ELF-1 (cell line): ENCODE measurements at places on chromosomes 6 and 20.
A peak's percentile ranks its signal among the peaks of the same experiment; 100 is the strongest.

DNA sequence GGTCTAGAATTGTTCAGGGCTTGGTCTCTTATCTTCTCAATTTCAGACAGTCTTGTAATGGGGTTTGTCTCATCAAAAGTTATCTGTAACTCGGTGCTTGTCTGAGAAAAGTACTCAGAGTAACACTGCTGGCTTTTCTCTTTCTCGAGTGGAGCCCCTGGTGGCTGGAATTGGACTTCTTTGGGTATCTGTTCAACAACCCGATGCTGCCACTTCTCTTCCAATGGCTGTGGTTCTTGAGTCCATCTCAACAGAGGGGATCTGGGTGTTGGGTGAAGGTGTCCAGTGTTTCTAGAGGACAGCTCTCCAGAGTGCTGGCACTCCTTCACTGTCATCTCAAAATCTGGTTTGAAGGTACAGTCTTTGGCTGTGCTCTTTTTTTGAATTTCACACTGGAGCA, 24.6 kb downstream of the DST start:
- DNase-seq: peak; percentile 14

DNA sequence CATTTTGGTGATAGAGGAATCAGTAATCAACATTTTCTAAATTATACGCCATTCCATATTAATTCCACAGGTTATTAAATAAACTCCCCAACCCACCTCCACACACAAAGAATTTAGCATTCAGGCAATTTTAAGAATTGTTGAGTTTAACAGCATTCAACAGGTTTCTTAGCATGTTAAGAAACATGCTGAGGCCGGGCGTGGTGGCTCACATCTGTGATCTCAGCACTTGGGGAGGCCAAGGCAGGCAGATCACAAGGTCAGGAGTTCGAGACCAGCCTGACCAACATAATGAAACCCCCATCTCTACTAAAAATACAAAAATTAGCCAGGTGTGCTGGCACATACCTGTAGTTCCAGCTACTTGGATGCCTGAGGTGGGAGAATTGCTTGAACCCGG, 64.0 kb upstream of the PHACTR2 start:
- no peak for DNase-seq

DNA sequence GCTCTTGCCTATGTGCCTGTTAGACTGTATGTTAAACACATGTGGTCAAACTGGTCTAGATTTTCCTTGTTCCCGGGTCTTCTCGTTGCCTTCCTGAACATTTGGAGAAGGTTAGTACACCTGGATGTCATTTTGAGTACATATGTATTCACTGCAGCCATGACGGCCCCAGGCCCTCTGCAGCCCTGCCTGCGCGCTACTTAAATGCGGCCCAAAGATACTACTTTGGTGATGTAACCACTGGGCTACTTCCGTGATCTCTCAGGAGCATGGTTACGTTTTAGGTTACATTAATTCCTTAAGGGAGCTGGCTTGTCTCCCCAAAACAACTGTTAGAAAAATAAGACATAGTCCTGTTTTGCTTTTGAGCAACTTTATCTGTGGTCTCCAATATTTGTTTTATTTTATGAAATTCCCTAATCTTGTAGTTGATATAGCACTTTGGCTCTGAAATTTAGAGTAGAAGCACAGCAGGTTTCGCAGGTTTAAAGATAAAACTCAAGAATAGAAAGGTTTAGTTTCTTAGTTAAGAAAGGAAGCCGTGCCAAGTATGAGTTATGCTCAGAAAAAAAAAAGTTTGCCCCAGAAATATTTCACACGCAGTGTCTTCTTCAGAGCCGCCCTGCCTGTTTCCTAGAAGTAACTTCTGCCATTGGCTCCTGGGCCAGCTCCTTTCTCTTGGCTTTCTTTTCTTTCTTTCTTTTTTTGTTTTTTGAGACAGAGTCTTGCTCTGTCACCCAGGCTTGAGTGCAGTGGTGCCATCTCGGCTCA, 38.1 kb downstream of the TIAM2 start:
- no peak for DNase-seq

DNA sequence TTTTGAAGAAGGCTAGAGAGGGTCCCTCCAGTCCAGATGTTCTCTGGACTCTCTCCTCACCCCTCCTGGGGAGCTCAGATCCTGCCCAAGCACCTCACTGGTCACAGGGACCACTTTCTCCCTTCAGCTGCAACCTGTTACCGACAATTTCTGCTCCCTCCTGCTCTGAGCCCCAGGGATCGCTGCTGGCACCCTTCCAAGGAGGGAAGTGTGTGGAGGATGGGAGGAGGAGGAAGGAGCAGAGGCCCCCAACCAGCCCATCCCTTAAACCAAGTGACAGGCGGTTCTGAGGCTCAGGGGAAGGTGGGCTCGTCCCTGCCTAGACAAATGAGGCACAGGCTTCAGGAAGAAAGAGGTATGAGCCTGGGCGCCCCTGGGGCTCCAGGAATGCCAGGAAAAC, 13.9 kb downstream of the PMEPA1 start:
- no peak for DNase-seq
